ENCODE measurements at places on chromosomes 5 and 9.

DNA sequence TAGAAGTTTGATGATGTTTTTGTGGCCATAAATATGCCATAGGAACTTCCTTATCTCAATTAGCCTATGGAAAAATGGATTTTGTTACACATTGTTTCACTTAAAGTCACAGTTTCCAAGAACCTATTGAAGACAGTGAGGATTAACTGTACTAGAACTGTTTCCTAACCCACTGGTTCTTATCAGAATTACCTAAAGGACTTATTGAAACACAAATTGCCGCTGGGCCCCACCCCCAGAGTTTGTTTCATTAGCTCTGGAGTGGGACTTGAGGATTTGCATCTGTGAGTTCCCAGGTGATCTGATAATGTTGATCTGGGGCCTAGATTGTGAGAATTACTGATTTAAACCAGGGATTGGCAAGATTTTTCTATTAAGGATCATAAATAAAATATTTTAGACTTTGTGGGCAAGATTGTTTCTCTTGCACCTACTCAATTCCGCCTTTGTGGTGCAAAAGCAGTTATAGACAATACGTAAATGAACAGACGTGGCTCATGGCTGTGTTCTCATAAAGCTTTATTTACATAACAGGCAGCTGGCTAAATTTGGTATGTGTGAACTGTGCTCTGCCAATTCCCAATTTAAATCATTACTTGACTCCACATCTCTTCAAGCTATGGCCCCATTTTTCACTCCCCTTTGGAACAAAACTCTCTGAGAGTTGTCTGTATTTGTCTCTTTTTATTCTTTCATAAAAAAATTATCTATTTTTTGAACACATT lies 9.3 kb downstream of the JAK2 start:
- no peak for DNase-seq

GRCh38 chr5:933251-933861 lies 40.7 kb downstream of the TRIP13 start:
- no peak for DNase-seq

- DNase-seq, result no peak
These were observed 104.7 kb downstream of the YIPF5 start for GRCh38 chr5:144065786-144066185.

GRCh38 chr5:167918813-167919483 lies 372.5 kb upstream of the WWC1 start:
- DNase-seq, result no peak

GRCh38 chr5:129377504-129377903 lies 82.6 kb upstream of the ADAMTS19 start:
- no peak for DNase-seq

GRCh38 chr9:96006296-96006879 lies 130.9 kb downstream of the ERCC6L2 start:
- no peak for DNase-seq

DNA sequence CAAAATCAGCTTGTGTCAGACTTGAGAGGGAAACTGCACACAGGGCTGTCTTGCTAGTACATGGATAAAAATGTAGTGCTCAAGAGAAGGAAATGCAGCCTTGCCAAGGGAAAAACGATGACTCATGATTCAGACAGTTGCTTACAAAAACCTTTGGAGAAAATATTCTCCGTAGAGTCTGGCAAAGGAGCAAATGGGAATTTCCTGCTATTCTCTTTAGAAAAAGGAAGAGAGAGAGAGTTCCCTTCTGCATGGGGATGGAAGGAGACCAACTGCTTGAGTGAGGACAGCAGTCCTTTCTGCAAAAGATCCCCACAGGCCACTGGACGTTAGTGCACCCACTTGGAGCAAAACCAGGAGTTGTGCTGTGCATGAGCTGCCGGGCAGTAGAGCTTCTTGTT lies 7.6 kb downstream of the IFNB1 start:
- no peak for DNase-seq

DNA sequence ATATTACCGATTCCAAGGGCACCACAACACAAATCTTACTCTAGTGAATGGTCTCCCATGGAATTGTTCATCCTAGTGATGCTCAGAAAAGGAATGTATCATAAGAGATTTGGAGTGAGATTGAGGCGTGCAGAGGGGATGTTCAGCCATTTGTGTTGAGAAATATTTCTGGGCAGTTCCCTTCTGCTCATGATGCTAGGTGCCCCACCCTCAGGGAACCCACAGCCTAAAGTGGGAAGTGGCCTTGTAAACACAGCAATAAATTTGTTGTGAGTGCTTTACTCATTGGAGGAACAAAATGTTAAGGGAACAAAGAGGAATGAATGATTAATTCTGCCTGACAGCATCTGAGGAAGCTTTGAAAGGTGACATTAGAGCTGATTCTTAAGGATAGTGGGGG lies 129.9 kb downstream of the TLE4 start:
- no peak for DNase-seq
